Adipocyte (in vitro differentiated cells): ENCODE measurements at places on chromosomes 3 and 15.

DNA sequence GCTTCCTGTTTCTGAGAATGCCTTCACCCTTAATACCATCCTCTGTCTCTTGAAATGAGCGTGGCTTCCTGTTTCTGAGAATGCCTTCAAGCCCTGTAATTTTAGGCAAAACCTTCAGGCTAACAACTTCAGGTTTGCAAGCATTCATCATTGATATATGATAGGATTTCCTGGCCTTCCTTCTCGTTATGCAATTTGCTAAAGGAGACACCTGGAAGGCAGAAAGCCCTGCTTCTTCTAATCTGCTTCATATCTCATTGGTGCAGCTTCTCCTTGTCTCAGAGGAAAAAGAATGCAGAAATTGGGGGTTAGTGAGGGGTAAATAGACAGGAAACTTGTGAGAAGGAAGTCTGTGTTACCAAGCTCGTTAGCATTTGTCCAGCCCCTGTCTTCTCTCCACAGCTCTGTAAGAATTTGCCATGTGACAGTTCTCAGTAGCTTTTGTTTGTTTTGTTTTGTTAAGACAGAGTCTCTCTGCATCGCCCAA lies 7.3 kb downstream of the ARL6IP5 start:
- no peak for DNase-seq

- DNase-seq, result no peak
Measured at GRCh38 chr3:16406579-16406978, 106.9 kb downstream of the RFTN1 start.

- DNase-seq, result no peak
Measured at GRCh38 chr3:50608278-50608677, 3.3 kb downstream of the CISH start.

GRCh38 chr3:157238457-157238856 lies 78.5 kb upstream of the CCNL1 start:
- peak; percentile 69 for DNase-seq

DNA sequence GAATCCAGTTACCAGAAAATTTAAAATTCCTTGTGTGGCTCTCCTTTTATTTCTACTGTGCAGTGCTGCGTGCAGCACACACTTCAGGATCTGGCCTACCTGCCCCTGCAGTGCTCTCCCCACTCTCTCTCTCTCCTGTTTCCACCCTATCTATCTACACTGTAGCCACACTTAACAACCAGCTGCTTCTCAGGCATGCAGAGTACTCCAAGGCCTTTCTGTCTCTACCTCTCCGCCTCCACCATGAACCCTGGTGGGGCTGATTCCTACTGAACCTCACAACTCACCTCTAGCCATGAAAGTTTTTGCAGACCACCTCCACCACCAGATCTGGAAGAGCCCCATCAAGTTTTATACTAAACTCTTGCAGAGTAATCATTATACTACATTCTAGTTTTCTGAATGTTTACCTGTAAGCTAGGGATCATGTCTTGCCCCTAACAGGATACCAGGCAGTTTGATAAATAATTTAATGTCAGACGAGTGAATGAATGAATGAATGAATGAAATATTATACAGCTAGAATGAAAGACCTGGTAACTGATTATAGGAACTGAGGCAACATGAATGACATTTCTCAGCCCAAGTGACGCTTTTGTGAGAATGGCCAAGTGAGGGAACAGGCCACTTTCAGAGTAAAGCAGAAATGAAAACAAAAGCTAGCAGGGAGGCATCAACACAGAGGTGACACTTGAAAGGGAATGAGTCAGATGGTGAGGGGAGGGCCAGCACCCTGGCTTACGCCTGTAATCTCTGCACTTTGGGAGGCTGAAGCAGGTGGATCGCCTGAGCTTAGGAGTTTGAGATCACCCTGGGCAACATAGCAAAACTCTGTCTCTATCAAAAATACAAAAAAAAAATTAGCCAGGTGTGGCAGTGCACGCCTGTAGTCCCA lies 363.5 kb downstream of the FOXP1 start:
- no peak for DNase-seq

GRCh38 chr3:157574531-157574930 lies 71.3 kb upstream of the VEPH1 start:
- DNase-seq, result no peak

DNA sequence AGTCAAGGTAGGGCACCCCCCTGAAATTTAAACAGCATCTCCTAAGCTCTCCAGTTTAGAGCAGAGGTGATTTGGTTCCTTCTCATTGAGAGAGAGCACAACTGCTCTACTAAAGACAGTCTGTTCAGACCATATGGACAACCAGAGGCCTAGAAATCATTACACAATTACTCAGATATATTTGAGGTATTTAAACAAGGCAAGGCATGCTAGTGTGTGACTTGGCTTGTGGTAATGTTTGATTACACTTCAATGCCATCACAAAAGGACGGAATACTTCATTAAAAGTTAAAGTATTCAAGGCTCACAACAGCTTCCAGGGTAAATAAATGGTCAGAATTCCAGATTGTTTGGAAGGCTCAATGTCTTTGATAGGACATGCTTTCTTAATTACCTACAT lies 110.2 kb downstream of the LRTM1 start:
- DNase-seq, result peak; percentile 73

DNA sequence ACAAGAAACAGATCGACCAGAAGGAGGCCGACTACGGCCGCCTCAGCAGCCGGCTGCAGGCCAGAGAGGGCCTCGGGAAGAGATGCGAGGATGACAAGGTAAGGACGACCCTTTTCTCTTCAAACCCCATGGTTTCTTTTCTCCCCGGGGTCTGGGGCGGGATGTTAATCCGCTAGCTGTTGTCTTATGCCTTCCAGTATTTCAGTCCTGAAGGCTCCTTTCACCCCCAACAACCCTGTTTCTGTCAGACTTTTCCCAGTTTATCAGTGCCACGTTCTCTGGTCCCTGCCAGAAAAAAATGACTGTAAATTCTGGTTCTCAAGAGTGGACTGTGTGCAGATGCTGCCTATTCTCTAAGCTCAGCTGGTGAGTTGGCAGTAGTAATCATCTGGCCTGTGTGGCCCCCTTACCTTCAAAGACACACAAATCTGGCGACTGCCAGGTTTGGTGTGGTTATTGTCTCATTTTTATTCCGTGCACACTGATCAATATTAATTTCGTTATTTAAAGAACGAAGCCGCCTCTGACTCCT lies 806 bp downstream of the GOLM2 start:
- DNase-seq, result peak; percentile 35

- DNase-seq, result peak; percentile 70
Measured at GRCh38 chr3:52555056-52555455, 18.7 kb downstream of the UQCC5 start.

DNA sequence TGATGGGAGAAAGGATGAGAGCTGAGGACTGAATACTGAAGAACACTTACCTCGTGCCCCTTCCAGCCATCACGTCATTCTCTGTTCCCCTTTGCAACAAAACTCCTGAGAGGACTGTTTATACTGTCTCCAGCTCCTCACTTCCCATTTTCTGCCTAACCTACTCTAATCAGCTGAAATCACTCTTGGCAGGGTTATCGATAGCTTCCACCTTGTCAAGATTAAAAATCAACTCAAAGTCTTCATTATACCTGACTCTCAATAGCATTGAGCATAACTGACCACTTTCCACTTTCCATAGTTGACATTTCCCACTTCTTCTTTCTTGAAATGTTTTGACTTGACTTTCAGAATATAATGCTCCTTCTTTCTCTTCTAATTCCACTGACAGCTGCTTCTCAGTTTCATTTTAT lies 4.3 kb downstream of the BTBD1 start:
- DNase-seq, result no peak

DNA sequence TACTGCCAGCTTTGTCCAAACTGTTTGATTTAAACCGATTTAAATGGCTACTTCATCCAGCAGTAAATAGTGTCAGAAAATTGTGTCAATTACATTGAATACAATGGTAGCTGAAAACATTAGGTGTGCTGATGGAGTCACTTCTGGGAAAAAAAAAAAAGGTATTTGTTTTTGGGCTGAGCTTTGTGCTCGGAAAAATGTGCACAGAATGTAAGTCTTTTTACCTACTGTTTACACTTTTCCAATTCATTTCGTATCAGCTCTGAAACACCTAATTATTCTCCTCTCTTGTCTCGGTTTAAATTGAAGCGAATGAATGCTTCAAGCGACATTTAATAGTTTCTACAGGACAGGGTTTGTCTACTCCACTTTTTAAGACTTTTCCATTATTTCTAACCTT lies 1078.4 kb downstream of the ROBO1 start:
- DNase-seq, result no peak

GRCh38 chr3:40045051-40045450 lies 235.6 kb downstream of the MYRIP start:
- DNase-seq, result no peak

DNA sequence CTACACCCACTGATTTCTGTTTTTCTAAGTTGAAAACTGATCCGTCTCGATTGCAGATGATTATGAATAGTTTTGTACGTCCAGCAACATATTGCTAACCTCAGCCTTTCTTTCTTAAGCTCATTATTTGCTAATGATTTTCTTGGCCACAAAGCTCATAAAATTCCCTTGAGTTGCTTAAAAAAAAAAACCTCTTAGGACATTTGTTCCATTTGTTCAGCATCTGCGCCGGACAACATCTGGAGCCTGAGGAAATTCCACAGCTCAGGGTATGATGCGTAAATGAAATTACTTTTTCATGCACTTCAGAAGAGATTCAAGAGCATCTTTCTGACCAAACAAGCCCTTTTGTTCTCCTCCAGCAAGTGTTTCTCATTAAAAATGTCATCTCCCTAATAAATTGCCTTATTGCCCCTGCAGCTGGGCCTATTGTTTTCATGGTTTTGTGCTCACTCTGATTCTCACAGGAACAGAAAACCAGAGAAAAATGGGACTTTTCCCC lies 249.1 kb upstream of the MCTP2 start:
- no peak for DNase-seq

GRCh38 chr3:85576697-85577200 lies 618.0 kb downstream of the CADM2 start:
- DNase-seq, result no peak
